CD4-positive, alpha-beta T cell treated with Interleukin-2 at 100 ng/mL for 4 hours (primary cell): ENCODE measurements at places on chromosomes 2 and 18.

GRCh38 chr2:61266632-61267505 lies 104.9 kb downstream of the C2orf74 start:
- no peak for DNase-seq

- DNase-seq: no peak
These were observed 304.0 kb upstream of the TMEFF2 start for GRCh38 chr2:192498747-192499146.

DNA sequence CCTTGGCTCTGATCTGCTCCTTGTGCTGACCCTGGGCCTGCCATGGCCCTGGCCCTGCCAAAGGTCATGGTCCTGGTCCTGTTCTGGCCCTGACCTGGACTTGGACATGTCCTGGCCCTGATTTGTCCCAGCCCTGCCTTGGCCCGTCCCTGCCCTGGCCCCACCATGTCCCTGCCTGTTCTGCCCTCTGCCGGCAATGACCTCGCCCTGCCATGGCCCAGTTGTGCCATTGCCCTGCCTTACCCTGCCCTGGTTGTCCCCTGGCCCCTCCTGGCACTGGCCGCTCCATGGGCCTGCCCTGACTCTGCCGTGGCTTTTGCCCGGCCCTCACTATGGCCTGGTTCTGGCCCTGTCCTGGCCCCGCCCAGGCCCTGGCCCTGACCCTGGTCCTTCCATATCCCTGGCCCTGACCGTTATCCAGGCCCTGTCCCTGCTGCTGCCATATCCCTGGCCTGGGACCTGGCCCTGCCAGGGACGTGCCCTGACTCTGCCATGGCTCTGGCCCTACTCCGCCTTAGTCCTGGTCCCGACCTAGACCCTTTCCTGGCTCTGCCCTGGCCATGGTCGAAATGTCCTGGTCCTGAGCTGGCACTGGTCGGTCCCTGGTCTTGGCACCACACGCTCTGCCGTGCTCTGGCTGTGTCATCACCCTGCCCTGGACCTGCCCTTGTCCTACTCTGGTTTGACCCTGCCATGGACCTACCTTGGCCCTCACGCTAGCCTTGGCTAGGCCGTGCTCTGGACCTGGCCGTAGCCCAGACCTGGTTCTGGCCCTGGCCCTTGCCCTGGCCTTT lies 6.8 kb upstream of the ANKRD62 start:
- no peak for DNase-seq

DNA sequence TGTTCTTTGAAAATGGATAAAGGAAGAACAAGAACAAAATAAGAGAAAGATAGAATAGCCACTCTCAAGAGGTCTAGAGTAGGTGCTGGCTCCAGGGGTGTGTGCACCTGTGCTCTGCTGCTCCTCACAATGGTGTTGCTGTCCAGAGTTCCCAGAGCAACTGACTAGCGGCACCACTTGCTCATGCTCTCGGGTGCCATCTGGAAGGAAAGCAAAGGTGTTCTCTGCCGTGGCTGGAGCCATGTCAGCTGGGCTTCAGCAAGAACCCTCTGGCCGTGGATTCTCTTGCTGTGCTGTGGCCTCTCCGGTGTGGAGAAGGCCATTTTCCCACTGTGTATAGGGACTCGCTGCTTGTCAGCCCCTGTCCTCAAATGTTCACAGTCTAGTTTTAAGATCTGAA lies 114.6 kb upstream of the TEX51 start:
- no peak for DNase-seq

- DNase-seq: no peak
These were observed 765 bp upstream of the DIPK1C start for GRCh38 chr18:74457725-74458421.

DNA sequence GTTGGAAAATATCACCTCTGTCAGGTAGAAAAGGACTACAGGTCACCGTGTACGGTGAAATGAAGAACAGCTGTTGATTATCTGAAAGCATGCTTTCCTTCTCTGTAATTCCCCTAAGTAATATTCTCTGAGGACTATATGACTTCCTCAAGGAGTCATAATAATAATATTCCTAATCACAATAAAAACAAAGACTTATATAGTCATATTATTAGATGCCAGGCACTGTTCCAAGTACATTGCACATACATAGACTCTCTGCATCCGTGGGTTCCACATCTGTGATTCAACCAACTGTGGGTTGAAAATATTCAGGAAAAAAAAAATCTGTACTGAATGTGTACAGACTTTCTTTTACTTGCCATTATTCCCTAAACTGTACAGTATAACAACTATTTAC lies 512.4 kb upstream of the ID2 start:
- no peak for DNase-seq

DNA sequence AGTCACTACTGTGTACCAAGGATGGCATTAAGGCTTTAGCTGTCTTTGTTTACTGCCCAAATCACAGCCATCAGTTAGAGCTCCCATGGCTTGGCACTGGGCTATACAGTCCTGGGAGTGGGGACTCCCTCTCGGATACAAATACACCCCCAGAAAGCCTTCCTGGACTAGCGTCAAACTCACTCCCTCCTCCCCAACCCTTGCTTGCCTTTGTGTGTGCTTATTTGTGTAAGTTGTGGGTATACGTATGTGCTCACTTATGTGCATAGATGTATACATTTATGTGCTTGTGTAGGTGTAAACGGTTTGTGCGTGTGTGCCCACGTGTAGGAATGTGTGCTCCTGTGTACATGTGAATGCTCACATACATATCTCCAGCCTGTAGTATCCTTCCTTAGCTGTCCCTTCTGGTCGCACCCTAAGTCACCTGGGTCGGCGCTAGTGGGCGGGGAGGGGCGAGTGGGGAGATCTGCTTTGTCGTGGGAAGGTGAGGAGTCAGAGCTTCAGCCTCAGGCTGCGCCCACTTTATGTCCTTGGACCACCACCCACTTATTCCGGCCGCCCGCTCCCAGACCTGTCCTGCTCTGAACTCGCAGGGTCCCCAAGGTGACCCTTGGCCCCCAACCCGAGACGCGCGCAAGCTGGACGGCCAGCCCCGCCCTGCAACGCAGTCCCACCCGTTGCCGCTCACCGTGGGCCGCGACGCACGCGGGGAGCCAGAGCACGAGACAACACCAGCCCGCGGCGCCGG lies 461 bp downstream of the PRADC1 start:
- DNase-seq: peak; percentile 10

DNA sequence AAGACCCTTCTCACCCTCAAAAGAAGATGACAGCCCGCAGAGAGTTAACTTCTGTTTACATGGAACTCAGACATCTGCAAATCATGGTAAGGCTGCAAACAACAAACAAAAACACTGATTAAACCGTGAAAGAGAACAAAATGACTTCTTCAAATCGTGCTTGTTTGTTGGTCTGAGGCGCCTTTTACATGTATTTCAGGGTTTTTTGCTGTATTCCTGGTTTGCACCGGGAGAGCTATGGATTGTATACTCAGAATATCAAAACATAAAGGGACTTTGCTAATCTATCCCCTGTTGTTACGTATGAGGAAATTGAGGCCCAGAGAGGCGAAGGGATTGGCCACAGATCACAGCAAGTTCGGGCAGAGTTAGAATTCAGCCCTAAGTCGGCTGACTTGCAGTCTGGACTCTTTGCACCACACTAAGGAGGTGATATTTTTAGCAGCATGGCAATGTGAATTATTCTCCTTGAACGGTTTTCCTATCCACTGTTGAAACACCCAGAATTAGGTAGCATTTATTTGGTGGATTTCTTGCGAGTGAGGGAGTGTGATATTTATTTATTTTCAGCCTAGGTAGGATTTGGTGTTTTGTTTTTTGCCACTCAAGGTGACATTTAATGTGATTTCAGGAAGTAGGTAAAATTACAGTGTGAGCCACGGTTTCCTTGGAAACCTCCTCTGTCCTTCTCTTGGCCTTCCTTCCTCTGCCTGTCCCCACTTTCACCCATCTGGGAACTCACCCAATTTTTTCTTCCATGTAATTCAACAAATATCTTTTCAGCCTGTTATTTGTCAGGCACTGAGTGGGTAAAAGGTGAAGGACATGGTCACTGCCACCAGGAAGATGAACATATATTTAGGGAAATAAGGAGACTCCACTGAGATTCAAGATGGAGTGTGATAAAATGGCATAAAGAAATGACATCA lies 980 bp upstream of the PDE6D start:
- DNase-seq: peak; percentile 40

DNA sequence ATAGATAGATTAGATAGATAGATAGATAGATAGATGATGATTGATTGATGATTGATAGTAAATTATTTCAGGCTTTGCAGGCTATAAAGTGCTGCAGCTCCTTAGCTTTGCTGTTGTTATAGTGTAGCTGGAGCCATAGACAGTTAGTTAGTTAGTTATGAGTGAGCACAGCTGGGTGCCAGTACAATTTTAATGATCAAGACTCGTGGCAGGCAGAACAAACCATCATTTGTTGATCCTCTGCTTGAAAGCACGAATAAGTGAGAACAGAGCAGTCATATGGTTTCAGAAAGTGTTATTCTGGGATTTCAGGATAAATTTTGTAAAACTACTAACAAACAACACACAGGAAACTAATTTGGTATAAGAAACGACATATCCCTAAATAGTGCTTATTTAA lies 53.9 kb downstream of the THOC1 start:
- no peak for DNase-seq

DNA sequence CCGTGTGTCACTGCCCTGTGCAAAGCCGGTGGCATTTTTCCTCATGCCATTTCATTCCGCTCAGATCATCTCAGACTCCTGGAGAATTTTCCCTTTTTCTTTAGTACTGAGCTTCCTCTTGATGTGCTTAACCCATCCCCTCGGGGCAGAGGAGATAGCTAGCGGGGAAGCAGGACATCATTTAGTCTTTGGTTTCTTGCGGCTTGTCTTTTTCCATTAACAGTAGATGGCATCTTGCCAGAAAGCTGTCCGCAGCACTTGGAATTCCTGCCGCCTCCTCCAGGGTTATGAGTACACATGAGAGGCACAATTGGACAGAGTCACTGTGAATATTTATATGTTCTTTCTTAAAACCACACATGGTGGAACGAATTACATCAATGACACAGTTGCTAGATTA lies 226.6 kb downstream of the ALPK2 start:
- DNase-seq: no peak

- DNase-seq: no peak
These were observed 2.0 kb downstream of the KCNF1 start for GRCh38 chr2:10913501-10914271.

- peak; percentile 48 for DNase-seq
These were observed 2.2 kb upstream of the NRP2 start for GRCh38 chr2:205680067-205680466.
